ENCODE measurements at places on chromosomes 3 and 15. TPM values are rescaled to one million over a fixed set of nuclear protein-coding genes. Genes with fewer than 3 reads are reported as not detected.

The ROBO2 gene
- 0.32 TPM for total RNA-seq

The FYCO1 gene
- total RNA-seq, result 11.2 TPM

The UROC1 gene
- total RNA-seq, result not detected

The IGDCC3 gene
- total RNA-seq, result not detected

The TP53BP1 gene
- total RNA-seq, result 20.9 TPM

The MAGEL2 gene
- total RNA-seq, result 0.36 TPM

The TNFSF10 gene
- total RNA-seq, result 0.36 TPM

The ARPIN gene
- total RNA-seq, result 8.5 TPM

The AADACL2 gene
- total RNA-seq, result not detected

The PLS1 gene
- total RNA-seq, result 0.16 TPM
